Hematopoietic multipotent progenitor cell (in vitro differentiated cells): ENCODE measurements at places on chromosomes 1 and 21. TPM values are rescaled to one million over a fixed set of nuclear protein-coding genes. Genes with fewer than 3 reads are reported as not detected.

The EPHB2 gene
- total RNA-seq, result under 0.01 TPM

The SRSF4 gene
- total RNA-seq, result 30.2 TPM

The BARHL2 gene
- total RNA-seq, result not detected

The VASH2 gene
- 0.81 TPM for total RNA-seq

The RPL22 gene
- total RNA-seq, result 68.1 TPM

The HRNR gene
- under 0.01 TPM for total RNA-seq

The PRAMEF4 gene
- total RNA-seq, result not detected

The ATP8B2 gene
- total RNA-seq, result 154 TPM

The GPR25 gene
- total RNA-seq, result under 0.01 TPM

The CD52 gene
- total RNA-seq, result 227 TPM

The TNNI3K gene
- total RNA-seq, result 1.3 TPM

The ERVH48-1 gene
- under 0.01 TPM for total RNA-seq

The CAPZA1 gene
- total RNA-seq, result 53.1 TPM

The ADAMTS4 gene
- total RNA-seq, result under 0.01 TPM

The OR11L1 gene
- total RNA-seq, result under 0.01 TPM

The TAS1R1 gene
- not detected for total RNA-seq

The LCE1C gene
- not detected for total RNA-seq

The AVPR1B gene
- 3.8 TPM for total RNA-seq

The LRRIQ3 gene
- 0.27 TPM for total RNA-seq

The PRELP gene
- under 0.01 TPM for total RNA-seq

The CASQ1 gene
- total RNA-seq, result not detected

The FCGR1A gene
- total RNA-seq, result 6.2 TPM

The TRAF5 gene
- total RNA-seq, result 36.9 TPM

The PLOD1 gene
- total RNA-seq, result 35.5 TPM

The SPRR2A gene
- not detected for total RNA-seq

The CPTP gene
- 26.7 TPM for total RNA-seq

The IFNAR1 gene
- 4.6 TPM for total RNA-seq

The OR10K2 gene
- total RNA-seq, result not detected

The KPRP gene
- total RNA-seq, result not detected

The LRRC42 gene
- total RNA-seq, result 8.9 TPM

The CLCA2 gene
- not detected for total RNA-seq

The AADACL4 gene
- total RNA-seq, result not detected

The KRTAP19-1 gene
- not detected for total RNA-seq

The ANKRD65 gene
- total RNA-seq, result 0.54 TPM

The URB1 gene
- total RNA-seq, result 11.8 TPM

The ARTN gene
- 0.27 TPM for total RNA-seq

The SMIM11 gene
- 3.5 TPM for total RNA-seq

The NPHS2 gene
- not detected for total RNA-seq

The POU3F1 gene
- 0.27 TPM for total RNA-seq

The FAM167B gene
- under 0.01 TPM for total RNA-seq

The SKI gene
- 25.3 TPM for total RNA-seq

The IL19 gene
- total RNA-seq, result not detected

The ANKRD34A gene
- total RNA-seq, result 0.27 TPM

The FCRL1 gene
- 3.2 TPM for total RNA-seq

The CEP104 gene
- 15.3 TPM for total RNA-seq

The CHI3L2 gene
- 0.54 TPM for total RNA-seq

The DNM3 gene
- total RNA-seq, result 4.0 TPM

The FCER1G gene
- total RNA-seq, result 5.1 TPM

The B3GALT6 gene
- 38.5 TPM for total RNA-seq

The SYT2 gene
- not detected for total RNA-seq

The ESRRG gene
- not detected for total RNA-seq

The BSND gene
- not detected for total RNA-seq

The AQP10 gene
- 0.54 TPM for total RNA-seq

The DNALI1 gene
- 0.54 TPM for total RNA-seq

The CASQ2 gene
- total RNA-seq, result not detected

The COL11A1 gene
- not detected for total RNA-seq
